ENCODE measurements at places on chromosomes 1 and 21. TPM values are rescaled to one million over a fixed set of nuclear protein-coding genes. Genes with fewer than 3 reads are reported as not detected.

Gene GJA5
- total RNA-seq, result not detected

Gene CCDC27
- total RNA-seq, result not detected

- H3K27me3 ChIP-seq, result peaks cover 15% of the 10 kb centered on the region
- no peak for DNase-seq
- peak overlapping the region; percentile 77 for H3K4me3 ChIP-seq
- peaks cover 32% of the 10 kb centered on the region for H3K4me1 ChIP-seq
- H3K36me3 ChIP-seq, result peaks cover 9% of the 10 kb centered on the region
- H3K27ac ChIP-seq, result peak overlapping the region; percentile 61
Measured at GRCh38 chr1:116572099-116572498, 1.3 kb upstream of the CD58 start.

DNA sequence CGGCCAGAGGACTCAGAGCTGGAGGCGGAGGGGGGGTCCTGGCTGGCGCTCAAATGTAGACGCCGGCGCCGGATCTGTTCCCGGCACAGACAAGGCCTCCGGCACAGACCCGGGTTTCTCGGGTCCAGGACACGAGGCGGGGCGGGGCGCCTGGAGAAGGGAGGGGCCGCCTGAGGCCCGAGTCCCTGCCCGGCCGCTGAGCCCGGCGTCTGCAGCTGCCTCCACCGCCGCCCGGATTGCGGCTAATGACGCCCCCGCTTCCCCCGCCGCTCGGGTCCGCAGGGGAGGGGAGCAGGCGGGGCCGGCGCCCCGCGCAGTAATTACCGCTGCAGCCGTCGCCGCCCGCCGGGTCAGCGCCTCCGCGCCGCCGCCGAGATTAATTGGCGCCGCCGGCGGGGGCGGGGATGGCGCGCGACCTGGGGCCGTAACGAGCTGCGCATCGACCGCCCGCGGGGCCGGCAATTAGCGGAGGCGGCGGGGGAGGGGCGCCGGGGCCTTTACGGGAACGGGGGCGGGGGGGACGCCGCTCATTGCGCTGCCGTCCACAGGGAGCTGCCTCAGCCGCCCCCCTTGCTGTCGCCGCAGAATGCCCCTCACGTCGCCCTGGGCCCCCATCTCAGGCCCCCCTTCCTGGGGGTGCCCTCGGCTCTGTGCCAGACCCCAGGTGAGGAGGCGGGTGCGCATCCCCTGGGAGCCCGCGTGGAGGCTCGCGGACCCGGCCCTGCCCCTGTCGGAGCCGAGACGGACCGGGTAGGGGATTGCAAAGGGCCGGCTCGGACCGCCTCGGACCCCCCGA is 17.3 kb downstream of the NOC2L start:
- H3K27ac ChIP-seq, result no peak overlapping the region
- peaks cover 9% of the 10 kb centered on the region for H3K4me1 ChIP-seq
- H3K4me3 ChIP-seq, result peak overlapping the region; percentile 66
- DNase-seq, result peak; percentile 64
- H3K27me3 ChIP-seq, result peaks cover 51% of the 10 kb centered on the region

DNA sequence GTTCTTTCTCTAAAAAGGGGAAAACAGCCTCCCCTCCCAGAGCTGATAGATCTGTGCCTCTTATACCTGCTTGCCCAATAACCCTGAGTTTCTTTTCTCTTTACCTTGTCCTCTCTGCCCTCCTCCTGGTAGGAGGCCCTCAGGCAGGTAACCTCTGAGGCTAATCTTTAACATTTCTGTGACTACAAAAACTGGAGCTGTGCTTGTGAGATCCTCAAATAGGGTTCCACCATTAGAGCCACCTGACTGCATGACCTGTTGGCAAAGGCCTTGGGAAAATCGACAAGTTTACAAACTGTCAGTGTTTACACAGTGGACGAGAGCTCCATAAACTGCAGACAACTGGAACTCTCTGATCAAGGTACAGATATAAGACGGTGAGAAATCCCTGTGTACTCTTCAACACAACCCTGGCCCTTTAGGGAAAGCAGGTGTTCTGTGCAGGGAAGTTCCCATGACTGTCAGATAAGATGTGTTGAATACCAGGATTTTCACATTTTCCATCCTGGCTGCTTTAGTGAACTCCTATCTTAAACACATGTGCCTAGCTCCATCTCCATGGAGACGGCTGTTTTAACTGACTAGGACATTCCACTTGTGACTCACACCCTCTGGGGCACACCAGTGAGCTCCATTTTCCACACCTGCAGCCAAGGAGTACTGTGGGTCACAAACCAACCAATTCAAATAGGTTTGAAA is 38.3 kb downstream of the ECE1 start:
- DNase-seq, result peak; percentile 45
- H3K36me3 ChIP-seq, result peaks cover 33% of the 10 kb centered on the region
- no peaks in the 10 kb centered on the region for H3K27me3 ChIP-seq
- no peak overlapping the region for H3K4me3 ChIP-seq
- peak overlapping the region; percentile 70 for H3K27ac ChIP-seq

Measured in activated naive CD8-positive, alpha-beta T cell treated with anti-CD3 and anti-CD28 coated beads for 36 hours (primary cell).